ENCODE measurements at places on chromosomes 12 and 14. TPM values are rescaled to one million over a fixed set of nuclear protein-coding genes. Genes with fewer than 3 reads are reported as not detected.

- no peaks in the 10 kb centered on the region for H3K4me1 ChIP-seq
- H3K36me3 ChIP-seq, result no peaks in the 10 kb centered on the region
- DNase-seq, result no peak
- H3K27ac ChIP-seq, result no peak overlapping the region
- H3K4me3 ChIP-seq, result no peak overlapping the region
- no peaks in the 10 kb centered on the region for H3K27me3 ChIP-seq
Observed at GRCh38 chr12:130644146-130644545, 72.0 kb downstream of the RIMBP2 start.

DNA sequence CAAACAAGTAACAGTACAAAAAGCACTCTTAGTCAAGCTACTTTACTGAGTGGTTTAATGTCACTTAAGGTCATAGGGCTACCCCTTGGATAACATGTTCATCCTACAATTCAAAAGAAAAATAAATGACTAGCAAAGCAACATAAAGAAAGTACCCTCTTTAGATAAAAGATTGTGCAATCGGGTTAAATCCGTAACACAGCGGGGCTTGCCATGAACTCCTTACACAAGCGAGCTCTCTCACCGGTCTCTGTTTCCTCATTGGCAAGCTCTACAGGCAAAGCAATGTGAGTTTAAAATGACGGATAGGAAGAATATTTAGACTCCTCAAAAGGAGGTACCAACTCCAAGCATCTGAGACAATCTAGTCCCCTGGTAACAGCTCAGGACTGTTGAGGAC lies 140.6 kb downstream of the EGLN3 start:
- H3K36me3 ChIP-seq, result no peaks in the 10 kb centered on the region
- no peaks in the 10 kb centered on the region for H3K27me3 ChIP-seq
- H3K4me1 ChIP-seq, result no peaks in the 10 kb centered on the region

DNA sequence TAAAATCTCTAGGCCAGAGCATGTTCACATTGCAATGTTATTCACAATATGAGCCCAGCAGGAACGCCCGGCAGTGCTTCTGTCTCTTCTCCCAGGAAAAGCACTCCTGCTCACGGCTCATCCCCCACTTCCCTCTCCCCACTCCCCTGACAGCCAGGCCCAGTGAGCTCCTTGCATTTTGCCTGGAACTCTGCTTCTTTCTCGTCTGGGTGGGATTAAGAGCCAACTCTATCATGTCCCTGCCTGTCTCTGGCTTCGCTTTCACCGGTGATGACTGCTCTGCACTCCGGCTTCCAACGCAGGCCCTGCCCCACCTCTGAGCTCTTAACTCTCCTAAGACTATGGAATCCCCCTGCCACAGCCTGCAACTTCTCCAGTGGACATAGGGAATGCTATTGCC lies 2.5 kb downstream of the PLEK2 start:
- no peak overlapping the region for H3K4me3 ChIP-seq
- H3K36me3 ChIP-seq, result no peaks in the 10 kb centered on the region
- H3K27me3 ChIP-seq, result no peaks in the 10 kb centered on the region
- no peak overlapping the region for H3K27ac ChIP-seq
- H3K4me1 ChIP-seq, result no peaks in the 10 kb centered on the region

- H3K4me3 ChIP-seq, result no peak overlapping the region
- no peaks in the 10 kb centered on the region for H3K36me3 ChIP-seq
- DNase-seq, result no peak
- H3K27me3 ChIP-seq, result no peaks in the 10 kb centered on the region
Observed at GRCh38 chr14:67999290-67999689, 179.7 kb downstream of the RAD51B start.

DNA sequence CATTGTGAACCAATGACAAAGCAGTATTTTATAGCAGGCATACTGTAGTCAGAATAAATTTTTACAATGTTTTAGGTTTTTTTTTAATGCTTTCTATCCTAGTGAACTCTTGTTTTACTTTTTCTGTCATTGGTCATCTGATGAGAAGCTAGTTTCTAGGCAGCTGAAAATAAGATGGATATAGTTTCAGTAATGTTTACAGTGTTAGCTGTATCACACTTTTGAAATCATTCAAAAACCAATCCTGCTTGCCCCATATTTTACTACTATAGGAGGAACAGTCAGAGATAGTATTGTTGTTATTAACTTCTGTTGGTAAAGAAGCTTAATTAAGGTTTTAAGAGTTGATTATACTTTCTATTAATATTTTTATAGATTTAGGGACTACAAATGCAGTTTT lies 24.5 kb downstream of the USP15 start:
- no peaks in the 10 kb centered on the region for H3K4me1 ChIP-seq
- H3K27ac ChIP-seq, result no peak overlapping the region
- no peaks in the 10 kb centered on the region for H3K27me3 ChIP-seq
- no peak overlapping the region for H3K4me3 ChIP-seq
- no peaks in the 10 kb centered on the region for H3K36me3 ChIP-seq
- no peak for DNase-seq

- H3K4me3 ChIP-seq, result no peak overlapping the region
- no peaks in the 10 kb centered on the region for H3K36me3 ChIP-seq
- peaks cover 3% of the 10 kb centered on the region for H3K27me3 ChIP-seq
Observed at GRCh38 chr14:62118461-62118860, 356.2 kb downstream of the SNAPC1 start.

DNA sequence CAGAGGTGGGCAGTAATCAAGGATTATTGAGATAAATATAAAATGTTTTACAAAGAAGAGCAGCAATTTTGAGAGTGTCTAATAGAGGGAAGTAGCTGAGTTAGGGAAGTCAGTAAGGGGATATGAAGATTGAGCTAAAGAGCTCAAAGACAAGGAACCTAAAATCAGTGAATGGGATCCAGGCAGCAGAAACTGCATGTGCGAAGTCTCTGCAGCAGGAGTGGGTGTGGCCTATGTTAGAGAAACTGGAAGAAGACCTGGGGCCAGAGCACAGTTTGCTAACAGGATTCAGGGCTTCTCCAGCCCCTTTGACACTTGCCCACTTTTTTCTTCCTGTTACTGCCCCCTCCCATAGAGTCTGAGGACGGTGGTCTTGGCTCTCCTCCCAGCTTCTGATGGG lies 36.3 kb upstream of the PLXNC1 start:
- H3K4me1 ChIP-seq, result no peaks in the 10 kb centered on the region
- no peaks in the 10 kb centered on the region for H3K36me3 ChIP-seq
- no peak overlapping the region for H3K4me3 ChIP-seq

DNA sequence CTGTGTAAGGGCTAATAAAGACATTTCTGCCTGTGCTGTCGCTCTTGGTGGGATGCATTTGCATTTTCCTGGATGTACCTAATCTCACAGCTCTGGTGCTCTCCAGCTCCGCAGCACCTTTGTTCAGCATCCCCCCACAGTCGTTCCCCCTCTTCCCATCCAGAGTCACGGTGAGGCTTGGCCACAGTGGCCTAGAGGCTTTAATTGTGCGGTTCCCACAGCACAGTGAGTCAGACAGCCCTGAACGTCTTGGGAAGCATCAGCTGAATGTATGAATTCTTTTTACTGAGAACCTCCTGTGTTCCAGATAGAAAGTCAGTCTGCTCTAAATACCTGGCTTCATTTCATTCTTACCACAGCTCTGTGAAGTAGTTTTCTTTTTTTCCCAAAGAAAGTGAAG lies 28.7 kb downstream of the MLXIP start:
- H3K27me3 ChIP-seq, result no peaks in the 10 kb centered on the region
- no peaks in the 10 kb centered on the region for H3K4me1 ChIP-seq
- DNase-seq, result no peak
- H3K4me3 ChIP-seq, result no peak overlapping the region

GRCh38 chr12:9108504-9109212 lies 7.1 kb downstream of the A2M start:
- no peak for DNase-seq
- H3K4me3 ChIP-seq, result no peak overlapping the region
- no peak overlapping the region for H3K27ac ChIP-seq
- H3K27me3 ChIP-seq, result no peaks in the 10 kb centered on the region

Gene RNASE2
- total RNA-seq, result 1.3 TPM

DNA sequence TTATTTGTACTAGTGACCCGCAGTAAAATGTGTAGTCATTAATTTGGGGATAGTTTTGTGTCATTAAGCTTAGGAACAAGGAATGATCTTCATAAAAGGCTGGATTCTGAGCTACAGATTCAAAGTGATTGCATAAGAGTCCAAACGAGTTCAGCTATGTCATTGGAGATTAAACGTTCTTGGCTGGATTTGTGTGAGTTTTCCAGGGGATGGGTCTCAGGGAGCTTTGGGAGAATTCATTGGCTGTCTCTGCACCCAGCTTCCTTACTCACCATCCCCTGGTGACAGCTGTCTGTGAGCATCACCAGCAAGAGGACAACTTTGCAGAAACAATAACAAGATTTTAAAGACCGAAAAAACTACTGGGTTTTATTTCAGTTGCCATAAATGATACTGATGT lies 130.4 kb downstream of the DAAM1 start:
- no peak overlapping the region for H3K27ac ChIP-seq
- no peak overlapping the region for H3K4me3 ChIP-seq
- H3K36me3 ChIP-seq, result no peaks in the 10 kb centered on the region
- H3K27me3 ChIP-seq, result no peaks in the 10 kb centered on the region
- DNase-seq, result no peak

GRCh38 chr12:45667761-45668160 lies 61.7 kb upstream of the ARID2 start:
- no peak overlapping the region for H3K4me3 ChIP-seq
- H3K27me3 ChIP-seq, result no peaks in the 10 kb centered on the region
- H3K4me1 ChIP-seq, result no peaks in the 10 kb centered on the region
- H3K27ac ChIP-seq, result no peak overlapping the region
- DNase-seq, result no peak

DNA sequence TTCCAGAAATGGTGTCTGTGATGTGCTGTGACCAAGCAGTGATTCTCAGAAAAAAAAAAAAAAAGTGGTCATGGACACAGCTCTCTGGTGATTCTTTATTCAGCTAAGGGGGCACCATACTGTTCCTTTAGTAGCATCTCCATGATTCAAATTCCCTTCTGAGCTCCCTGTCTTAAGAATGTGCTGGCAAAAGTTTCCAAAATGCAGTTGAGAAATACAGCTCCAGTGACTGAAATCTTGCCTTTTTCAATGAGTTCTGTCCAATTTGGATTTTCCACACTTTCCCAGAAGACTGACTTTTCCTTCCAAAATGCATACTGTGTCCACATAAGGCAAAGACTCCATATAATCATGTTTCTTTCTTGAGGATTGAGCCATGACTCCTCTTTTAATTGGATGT lies 24.3 kb upstream of the CPM start:
- no peaks in the 10 kb centered on the region for H3K4me1 ChIP-seq
- H3K27ac ChIP-seq, result no peak overlapping the region
- DNase-seq, result no peak
- no peak overlapping the region for H3K4me3 ChIP-seq
- H3K27me3 ChIP-seq, result no peaks in the 10 kb centered on the region
- no peaks in the 10 kb centered on the region for H3K36me3 ChIP-seq

- peak overlapping the region; percentile 93 for H3K27ac ChIP-seq
- no peaks in the 10 kb centered on the region for H3K27me3 ChIP-seq
- DNase-seq, result peak; percentile 82
- peaks cover 40% of the 10 kb centered on the region for H3K4me1 ChIP-seq
- H3K36me3 ChIP-seq, result no peaks in the 10 kb centered on the region
Observed at GRCh38 chr14:64717870-64718269, 13.6 kb downstream of the PLEKHG3 start.

Gene RNASE1
- 303 TPM for total RNA-seq

Gene ADAM21
- not detected for total RNA-seq

Gene ZFHX2
- total RNA-seq, result 1.2 TPM

Gene MORN3
- 2.0 TPM for total RNA-seq

GRCh38 chr14:60508707-60509437 lies at the start of gene SIX6:
Gene SIX6, plus strand, starts transcription at chr14:60509146. Its CDS starts 253 bp downstream, at chr14:60509399.
- no peak within 1 kb of the TSS for H3K27ac ChIP-seq
- H3K27me3 ChIP-seq, result peaks cover 98% of the 10 kb centered on the region
- no peak within 1 kb of the TSS for H3K4me3 ChIP-seq
- no peaks in the 10 kb centered on the region for H3K36me3 ChIP-seq
- no peaks in the 10 kb centered on the region for H3K4me1 ChIP-seq

Gene GPR68
- total RNA-seq, result 0.32 TPM

- no peaks in the 10 kb centered on the region for H3K4me1 ChIP-seq
- H3K27me3 ChIP-seq, result no peaks in the 10 kb centered on the region
- H3K36me3 ChIP-seq, result no peaks in the 10 kb centered on the region
- no peak overlapping the region for H3K4me3 ChIP-seq
Observed at GRCh38 chr12:131397493-131398181, 313.3 kb upstream of the SFSWAP start.

- H3K27me3 ChIP-seq, result no peaks in the 10 kb centered on the region
- DNase-seq, result no peak
- peak overlapping the region; percentile 97 for H3K27ac ChIP-seq
- H3K36me3 ChIP-seq, result no peaks in the 10 kb centered on the region
- peak overlapping the region; percentile 80 for H3K4me3 ChIP-seq
Observed at GRCh38 chr12:116818341-116818856, 62.8 kb downstream of the HRK start.

- DNase-seq, result no peak
- H3K36me3 ChIP-seq, result no peaks in the 10 kb centered on the region
- no peak overlapping the region for H3K4me3 ChIP-seq
- no peaks in the 10 kb centered on the region for H3K4me1 ChIP-seq
- H3K27ac ChIP-seq, result no peak overlapping the region
Observed at GRCh38 chr14:101226265-101226602, 322.7 kb upstream of the RTL1 start.

Gene EID3
- total RNA-seq, result 12.1 TPM

Gene PYGL
- total RNA-seq, result 126 TPM

- H3K4me1 ChIP-seq, result no peaks in the 10 kb centered on the region
- no peaks in the 10 kb centered on the region for H3K27me3 ChIP-seq
- H3K36me3 ChIP-seq, result no peaks in the 10 kb centered on the region
- H3K4me3 ChIP-seq, result peak overlapping the region; percentile 97
- no peak overlapping the region for H3K27ac ChIP-seq
- no peak for DNase-seq
Observed at GRCh38 chr12:105331805-105332251, 1.3 kb downstream of the C12orf75 start.
